ENCODE measurements at places on chromosomes 12 and 14. TPM values are rescaled to one million over a fixed set of nuclear protein-coding genes. Genes with fewer than 3 reads are reported as not detected.
A peak's percentile ranks its signal among the peaks of the same experiment; 100 is the strongest.

- no peak for DNase-seq
Measured at GRCh38 chr12:10505620-10506019, at the start of gene EIF2S3B. EIF2S3B (plus strand) TSS chr12:10505890; CDS start chr12:10505903, 13 bp downstream.

- DNase-seq, result no peak
Measured at GRCh38 chr12:100128512-100128908, 14.2 kb downstream of the BLTP3B start.

DNA sequence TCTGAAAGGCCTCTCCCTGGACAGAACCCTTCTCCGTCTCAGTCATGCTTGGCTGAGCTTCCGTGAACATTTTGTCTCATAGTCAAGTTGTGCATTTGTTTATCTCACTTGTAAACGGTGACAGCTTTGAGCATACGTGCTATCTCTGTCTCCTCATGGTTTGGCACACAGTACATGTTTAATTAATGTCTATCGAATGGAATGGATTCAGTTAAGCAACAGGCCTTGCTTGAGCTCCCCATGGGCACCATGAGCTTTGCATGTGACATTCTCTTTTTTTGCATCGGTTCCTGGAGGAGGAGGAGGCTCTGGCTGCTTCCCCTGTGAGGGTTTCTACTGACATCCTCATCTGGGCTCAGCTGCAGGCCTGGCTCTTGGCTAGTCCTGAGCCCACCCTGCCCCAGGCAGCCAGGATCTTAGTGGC, 80.0 kb downstream of the PRIMA1 start:
- no peak for DNase-seq

Gene PMEL
- total RNA-seq, result 0.73 TPM

Gene LMNTD1
- total RNA-seq, result not detected

DNA sequence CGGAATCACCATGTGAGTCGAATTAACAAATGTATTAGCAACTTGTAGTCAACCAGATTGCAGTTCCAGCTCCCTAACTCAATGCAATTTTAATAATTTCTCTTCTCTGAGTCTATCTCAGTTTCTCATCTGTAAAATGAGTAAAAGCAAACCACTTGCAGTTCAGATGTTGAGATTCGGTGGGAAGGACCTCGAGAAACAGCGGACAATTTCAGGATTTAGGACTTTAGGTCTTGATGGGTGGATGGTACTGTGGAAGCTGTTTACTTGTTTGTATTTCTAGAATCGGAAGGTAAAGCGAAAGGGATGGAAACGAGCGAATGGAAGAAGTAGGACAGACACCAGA, 510 bp upstream of the TTC8 start:
- DNase-seq, result no peak

Gene HOXC12
- total RNA-seq, result not detected

Gene PLCZ1
- total RNA-seq, result not detected

GRCh38 chr12:91021076-91021475, 16.3 kb upstream of the EPYC start:
- DNase-seq, result no peak

- no peak for DNase-seq
Measured at GRCh38 chr14:68787092-68787992, 5.5 kb downstream of the ZFP36L1 start.

- DNase-seq, result no peak
Measured at GRCh38 chr14:52153939-52154338, 85.1 kb upstream of the NID2 start.

DNA sequence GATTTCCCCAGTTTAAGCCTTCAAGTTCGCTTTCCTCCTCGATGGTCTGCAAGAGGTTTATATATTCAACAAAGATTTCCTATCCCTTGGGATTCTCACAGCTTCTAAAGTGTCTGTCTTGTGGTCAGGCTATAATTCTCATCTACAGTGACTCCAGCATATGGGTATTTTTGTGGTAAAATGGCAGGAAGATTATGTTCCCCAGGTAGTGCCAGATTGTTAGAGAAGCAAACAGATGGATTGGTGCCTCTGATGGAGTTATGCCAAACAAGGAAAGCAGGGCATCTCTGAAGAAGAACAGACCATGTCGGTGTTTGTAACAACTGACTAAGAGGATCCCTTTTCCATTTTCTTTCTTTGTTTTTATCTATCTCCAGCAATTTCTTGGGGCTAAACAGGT, 5.5 kb upstream of the CCDC175 start:
- no peak for DNase-seq

Gene SLC8A3
- 8.5 TPM for total RNA-seq

GRCh38 chr14:49896966-49897365, 4.1 kb downstream of the ARF6 start:
- no peak for DNase-seq

GRCh38 chr12:11877869-11878780, 192.6 kb upstream of the BCL2L14 start:
- DNase-seq, result no peak

GRCh38 chr14:28707814-28708213, 58.8 kb upstream of the FOXG1 start:
- DNase-seq, result no peak

GRCh38 chr12:122949816-122950675, 16.2 kb downstream of the ABCB9 start:
- no peak for DNase-seq

- DNase-seq, result no peak
Measured at GRCh38 chr12:58470266-58471010, 449.9 kb downstream of the LRIG3 start.

DNA sequence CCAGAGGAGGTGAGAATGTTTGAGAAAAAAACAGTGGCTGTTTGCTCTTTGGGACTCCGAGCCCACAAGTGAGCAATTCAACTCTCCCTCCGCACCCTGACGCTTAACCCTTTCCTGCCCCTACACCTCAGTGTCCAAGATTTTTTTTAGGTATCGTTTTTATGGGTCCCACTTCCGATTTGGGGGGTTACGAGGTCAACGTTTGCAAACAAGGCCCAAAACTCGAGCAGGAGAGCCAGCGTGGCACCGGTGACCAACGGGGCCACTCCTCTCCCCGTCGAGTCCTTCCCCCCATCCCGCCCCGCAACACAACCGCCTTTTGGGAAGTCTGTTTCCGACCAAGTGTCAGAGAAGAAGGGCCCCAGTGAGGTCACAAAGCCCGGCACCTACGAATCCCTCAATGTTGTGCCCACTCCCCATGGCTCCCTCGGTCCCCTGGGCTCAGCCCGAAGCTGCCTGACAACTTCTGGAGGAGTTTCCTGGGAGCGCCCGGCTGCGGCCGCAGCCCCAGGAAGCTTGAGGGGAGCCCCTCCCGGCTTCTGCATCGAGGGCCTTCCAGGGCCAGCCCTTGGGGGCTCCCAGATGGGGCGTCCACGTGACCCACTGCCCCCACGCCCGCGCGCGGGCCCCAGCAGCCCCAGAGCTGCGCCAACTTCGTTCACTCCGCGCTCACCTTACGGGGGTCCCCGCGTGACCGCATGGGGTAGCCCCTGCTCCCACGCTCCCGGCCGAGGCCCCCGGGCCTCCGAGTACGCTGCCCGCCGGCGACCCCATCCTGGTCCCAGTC, 1.2 kb downstream of the CDK2AP1 start:
- DNase-seq, result no peak

GRCh38 chr14:37565550-37565949, 29.5 kb downstream of the FOXA1 start:
- no peak for DNase-seq

DNA sequence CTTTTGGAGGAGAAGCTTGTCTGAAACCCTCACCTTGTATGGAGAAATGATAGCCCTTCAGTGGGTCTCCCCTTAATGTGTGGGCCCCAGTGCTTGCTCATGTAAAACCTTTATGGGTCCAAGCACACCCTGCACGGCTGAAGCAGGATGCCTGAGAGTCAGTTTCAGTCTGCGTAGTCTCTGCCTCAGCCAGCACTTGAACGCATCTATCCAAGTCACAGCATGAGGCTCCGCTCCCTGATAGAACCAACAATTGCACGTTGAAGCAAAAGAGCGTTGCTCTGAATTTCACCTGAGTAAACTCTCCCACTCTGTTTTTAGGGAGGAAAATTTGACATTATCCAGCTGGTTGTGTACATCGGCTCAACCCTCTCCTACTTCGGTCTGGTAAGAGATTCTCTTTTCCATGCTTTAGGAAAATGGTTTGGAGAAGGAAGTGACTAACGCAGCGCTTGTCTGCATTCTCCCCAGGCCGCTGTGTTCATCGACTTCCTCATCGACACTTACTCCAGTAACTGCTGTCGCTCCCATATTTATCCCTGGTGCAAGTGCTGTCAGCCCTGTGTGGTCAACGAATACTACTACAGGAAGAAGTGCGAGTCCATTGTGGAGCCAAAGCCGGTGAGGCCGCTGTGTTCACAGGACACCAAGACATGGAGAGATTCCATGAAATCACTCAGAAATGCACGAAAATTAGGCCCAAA, 33.0 kb upstream of the P2RX4 start:
- DNase-seq, result no peak

DNA sequence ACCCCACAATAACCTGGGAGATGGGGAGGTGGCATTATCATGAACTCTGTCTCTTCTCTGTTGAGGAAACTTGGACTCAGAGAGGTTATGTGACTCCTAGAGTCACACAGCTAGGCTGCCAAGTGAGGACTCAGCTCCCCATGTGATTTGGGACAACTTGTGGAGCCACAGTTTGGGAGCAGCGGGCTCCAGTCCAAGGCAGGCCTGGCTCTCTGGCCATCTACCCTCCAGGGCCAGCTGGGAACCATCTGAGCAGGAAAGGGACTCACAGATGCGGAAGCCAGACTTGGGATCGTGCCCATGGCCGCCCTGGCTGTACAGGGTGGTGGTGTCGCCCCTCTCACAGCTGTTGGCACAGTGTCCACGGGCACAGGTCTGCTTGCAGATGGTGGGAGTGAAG, 59.1 kb downstream of the ISCA2 start:
- DNase-seq, result peak; percentile 63

GRCh38 chr14:104936361-104937155, 11.9 kb downstream of the PLD4 start:
- DNase-seq, result no peak

Gene ACVRL1
- total RNA-seq, result 46.9 TPM

- no peak for DNase-seq
Measured at GRCh38 chr12:24695657-24696329, 253.1 kb downstream of the BCAT1 start.

DNA sequence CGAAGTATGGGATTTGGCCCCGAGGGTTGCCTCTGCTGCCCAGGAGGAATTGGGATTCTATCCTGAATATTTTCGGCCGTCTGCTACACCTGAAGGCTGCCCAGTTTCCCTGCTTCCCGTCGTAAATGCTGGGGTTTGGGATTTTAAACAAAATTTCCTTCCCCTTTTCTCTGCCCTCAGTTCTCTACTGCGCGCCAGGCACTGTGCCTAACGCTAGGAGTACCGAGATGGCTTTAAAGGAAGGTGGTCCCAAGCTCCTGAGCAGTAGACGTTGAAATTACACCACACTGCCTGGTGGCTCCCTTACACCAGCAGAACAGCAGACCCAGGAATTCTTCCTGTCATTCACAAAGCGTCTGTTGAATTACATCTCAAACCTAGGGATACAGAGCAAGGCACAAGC, 566 bp upstream of the PRDM4 start:
- no peak for DNase-seq

DNA sequence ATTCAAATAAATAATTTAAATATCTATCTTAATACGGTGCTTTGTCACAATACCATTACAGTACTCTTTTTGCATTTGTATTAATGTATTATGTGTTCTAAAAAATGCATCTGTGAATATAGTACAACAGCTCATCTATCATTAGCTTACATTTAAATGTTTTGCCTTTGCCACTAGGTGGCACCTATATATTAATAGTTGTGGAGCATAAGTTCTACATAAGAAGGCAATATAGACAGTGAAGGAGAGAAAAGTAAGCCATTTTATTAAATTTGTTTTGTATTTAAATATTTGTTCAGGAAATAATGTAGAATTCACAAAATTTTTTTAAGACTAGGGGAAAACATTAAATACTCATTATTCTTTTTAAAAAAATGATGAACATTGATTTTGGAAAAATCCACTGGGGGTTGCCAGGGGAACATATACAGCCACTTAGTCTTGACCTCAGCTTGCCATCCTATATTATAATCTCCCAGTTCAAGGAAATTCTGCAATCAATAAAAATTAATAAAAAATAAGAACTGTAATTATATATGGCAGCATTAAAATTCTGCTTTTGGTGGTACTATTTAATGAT, 9.8 kb downstream of the CCER1 start:
- no peak for DNase-seq

DNA sequence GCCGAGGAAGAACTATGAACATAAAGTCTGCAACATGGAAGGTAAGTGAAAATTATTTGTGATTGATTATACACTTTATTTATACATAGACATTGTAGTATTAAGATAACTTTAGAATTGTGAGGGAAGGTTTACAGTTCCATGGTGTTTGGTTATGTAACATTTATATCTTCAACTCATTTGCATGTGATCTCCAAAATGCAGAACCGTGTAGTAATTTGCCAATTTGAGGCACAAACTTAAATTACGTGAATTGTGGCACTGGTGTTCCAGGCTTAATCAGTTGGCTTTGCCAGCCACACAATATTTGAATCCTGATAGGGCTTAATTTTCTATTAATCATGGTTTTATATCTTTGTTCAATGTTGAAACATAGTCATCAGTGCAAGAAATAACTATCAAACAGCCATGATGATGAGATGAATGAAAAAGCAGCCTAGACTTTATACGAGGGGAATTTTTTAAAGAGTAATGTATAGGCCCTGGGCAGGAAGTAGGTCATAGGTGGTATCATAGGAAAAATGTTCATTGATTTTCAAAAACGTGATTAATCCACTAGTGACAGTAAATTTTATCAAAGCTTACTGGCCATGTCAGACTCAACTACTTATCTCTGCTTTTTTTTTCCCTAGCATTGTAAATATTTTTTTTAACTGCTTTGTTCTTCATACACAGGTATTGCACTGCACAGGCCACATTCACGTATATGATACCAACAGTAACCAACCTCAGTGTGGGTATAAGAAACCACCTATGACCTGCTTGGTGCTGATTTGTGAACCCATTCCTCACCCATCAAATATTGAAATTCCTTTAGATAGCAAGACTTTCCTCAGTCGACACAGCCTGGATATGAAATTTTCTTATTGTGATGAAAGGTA, 31.7 kb downstream of the HIF1A start:
- no peak for DNase-seq

DNA sequence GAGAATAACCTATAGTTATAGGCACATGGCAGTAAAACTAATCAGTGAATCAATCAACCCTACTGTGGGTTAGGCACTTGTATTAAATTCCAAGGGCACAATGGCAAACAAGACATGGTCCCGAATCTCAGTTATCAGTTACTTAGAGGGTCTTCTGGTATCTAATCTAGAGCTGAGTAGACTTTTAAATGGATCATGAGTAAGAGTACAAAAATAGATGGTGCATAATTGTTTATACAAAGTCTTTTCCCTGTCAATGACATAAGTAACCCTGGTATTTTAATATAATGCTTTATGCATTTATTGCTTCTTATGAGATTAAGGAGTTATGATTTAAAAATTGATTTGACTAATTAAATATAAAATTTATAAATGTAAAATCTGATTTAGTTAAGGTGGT, 23.0 kb upstream of the KCNJ8 start:
- no peak for DNase-seq

DNA sequence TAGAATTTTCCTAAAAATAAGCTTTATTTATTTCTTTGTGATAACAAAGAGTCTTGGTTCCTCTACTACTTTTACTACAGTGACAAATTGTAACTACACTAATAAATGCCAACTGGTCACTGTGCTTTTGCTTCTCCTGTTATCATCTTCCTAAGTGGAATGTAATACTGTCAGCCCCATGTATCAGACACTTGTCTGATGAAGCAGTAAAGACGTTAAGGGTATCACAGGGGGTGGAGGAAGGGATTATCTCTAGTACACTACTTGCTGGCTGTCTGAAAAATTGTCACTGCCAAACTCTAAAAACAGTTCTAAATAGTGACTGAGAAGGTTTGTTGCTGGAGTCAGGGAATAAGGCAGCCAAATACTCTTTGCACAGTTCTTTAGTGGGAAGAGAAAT, 11.3 kb downstream of the ASB8 start:
- no peak for DNase-seq

GRCh38 chr14:24518851-24519250, 10.8 kb upstream of the CMA1 start:
- no peak for DNase-seq
